ENCODE measurements at places on chromosomes 2 and 18. TPM values are rescaled to one million over a fixed set of nuclear protein-coding genes. Genes with fewer than 3 reads are reported as not detected.

GRCh38 chr2:168685600-168686451 is 116.6 kb upstream of the NOSTRIN start:
- no peak overlapping the region for H3K27ac ChIP-seq
- H3K4me3 ChIP-seq = no peak overlapping the region
- no peaks in the 10 kb centered on the region for H3K4me1 ChIP-seq

DNA sequence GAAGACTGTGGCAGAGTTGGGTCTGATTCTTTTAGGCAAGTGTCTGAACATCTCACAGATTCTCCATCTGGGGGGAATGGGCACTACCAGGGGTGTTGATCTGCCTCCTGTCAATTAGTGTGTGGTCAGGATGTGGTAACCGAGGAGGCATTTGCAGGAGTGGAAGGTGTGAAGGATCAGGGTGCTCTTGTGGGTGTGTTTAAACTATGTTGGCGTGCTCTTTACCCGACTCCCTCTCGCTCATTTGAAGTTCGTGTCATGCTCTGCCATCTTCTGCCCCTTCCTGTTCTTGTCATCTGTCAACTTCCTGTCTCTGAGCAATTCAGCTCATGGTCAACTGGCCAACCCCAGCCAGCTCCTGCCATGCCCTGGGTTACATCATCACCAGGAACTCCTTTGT is 107.9 kb downstream of the RTN4 start:
- H3K27ac ChIP-seq = no peak overlapping the region
- no peaks in the 10 kb centered on the region for H3K27me3 ChIP-seq
- no peaks in the 10 kb centered on the region for H3K4me1 ChIP-seq
- no peaks in the 10 kb centered on the region for H3K36me3 ChIP-seq

DNA sequence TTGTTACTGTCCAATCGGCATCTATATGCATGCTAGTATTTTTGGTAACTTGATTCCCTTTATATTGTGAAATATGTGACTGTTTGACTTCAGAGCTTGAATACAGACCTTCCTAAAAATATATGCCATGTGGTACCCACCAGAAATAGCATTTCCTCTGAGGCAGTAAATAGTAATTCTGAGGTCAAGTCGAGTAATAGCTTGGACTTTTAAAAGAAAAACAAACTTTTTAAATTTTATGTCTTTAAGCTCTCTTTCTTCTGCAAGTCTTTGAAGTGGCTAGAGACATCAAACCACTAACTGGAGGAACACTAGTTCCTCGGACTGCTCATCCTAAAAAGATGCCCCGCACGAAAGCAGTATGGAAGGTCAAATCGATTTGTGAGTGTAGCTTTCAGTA is 396.8 kb upstream of the SLC14A2 start:
- no peak overlapping the region for H3K4me3 ChIP-seq
- no peaks in the 10 kb centered on the region for H3K27me3 ChIP-seq
- no peak for DNase-seq
- no peaks in the 10 kb centered on the region for H3K4me1 ChIP-seq

DNA sequence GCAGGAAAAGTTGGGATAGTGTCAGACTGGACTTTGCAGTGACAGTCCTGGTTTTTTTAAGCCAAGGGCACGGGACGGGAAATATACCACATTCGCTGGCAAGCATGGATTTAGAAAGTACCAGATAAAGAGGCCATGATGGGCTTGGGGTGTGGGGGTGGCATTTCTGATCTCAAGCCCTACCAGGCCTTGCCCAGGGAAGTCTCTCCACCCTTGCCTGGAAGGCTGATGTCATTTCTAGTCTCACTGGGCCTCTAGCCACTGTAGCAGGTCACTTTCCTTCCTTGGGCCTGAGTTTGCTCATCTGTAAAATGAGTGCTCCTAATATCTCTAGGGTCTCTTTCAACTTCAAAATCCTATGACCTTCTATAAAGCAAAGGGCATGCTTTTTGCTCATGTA is 1.8 kb downstream of the ZBTB7C start:
- no peak for DNase-seq
- peaks cover 20% of the 10 kb centered on the region for H3K4me1 ChIP-seq
- no peak overlapping the region for H3K4me3 ChIP-seq
- H3K27me3 ChIP-seq = no peaks in the 10 kb centered on the region
- H3K27ac ChIP-seq = no peak overlapping the region
- H3K36me3 ChIP-seq = no peaks in the 10 kb centered on the region

- H3K4me1 ChIP-seq = peaks cover 39% of the 10 kb centered on the region
- H3K36me3 ChIP-seq = no peaks in the 10 kb centered on the region
- no peak overlapping the region for H3K27ac ChIP-seq
- H3K4me3 ChIP-seq = no peak overlapping the region
- no peak for DNase-seq
Measured at GRCh38 chr2:204692790-204693189, 147.5 kb downstream of the PARD3B start.

DNA sequence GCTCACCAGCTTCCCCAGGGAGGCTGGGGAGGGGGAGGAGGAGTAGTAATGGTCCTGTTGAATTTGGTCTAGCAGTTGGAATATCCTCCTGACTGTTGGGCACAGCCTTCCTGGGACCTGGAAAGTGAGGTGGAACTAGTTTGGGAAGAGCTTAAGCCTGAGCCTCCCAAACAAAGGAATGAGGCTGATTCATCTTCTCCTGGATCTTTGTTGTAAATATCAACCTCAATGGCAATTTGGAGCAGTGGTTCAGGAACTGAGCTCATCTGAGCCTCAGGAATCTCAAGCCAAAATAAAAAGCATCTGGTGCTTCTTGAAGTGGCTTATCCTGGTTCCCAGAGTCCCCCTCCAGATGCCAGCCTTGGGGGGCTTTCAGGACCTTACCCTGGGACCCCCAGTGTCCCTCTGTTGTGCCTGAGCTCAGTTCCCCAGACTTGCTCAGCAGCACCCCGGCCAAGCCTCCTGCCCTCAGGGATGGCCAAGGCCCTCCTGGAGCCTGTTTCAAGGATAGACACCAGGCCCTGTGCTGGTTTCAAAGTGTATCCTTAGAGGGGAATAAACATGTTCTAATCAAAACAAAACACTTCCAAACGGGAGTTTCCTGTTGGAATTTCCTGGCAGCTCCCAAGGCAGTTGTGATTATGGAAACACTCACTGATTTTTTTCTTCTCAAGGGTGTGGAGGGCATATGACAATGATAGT is 112.6 kb downstream of the DDX1 start:
- DNase-seq = no peak
- H3K27ac ChIP-seq = no peak overlapping the region
- no peaks in the 10 kb centered on the region for H3K36me3 ChIP-seq

GRCh38 chr2:218709908-218710307 is 727 bp upstream of the TTLL4 start:
- no peaks in the 10 kb centered on the region for H3K27me3 ChIP-seq
- DNase-seq = no peak
- peak overlapping the region; percentile 93 for H3K4me3 ChIP-seq
- H3K27ac ChIP-seq = no peak overlapping the region
- H3K4me1 ChIP-seq = peaks cover 10% of the 10 kb centered on the region
- no peaks in the 10 kb centered on the region for H3K36me3 ChIP-seq

GRCh38 chr18:79274823-79275222 is 120.9 kb upstream of the NFATC1 start:
- no peaks in the 10 kb centered on the region for H3K4me1 ChIP-seq
- DNase-seq = no peak
- H3K27ac ChIP-seq = no peak overlapping the region
- no peaks in the 10 kb centered on the region for H3K27me3 ChIP-seq

DNA sequence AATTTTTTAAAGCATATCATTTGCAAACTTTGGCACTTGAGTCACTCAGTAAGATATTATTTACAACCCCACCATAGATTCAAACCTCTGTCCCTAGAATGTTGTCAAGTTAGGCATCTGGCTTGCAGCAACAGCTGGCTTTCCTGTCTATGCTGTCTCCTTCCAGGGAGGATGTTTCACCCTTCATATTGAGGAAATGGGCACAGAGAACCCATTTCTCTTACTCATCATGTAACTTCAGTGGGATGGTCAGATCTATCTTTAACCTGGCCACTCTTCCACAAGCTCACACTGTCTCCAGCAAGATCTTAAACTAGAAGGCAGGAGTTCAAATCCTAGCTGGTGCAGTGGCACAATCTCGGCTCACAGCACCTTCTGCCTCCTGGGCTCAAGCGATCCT is 15.8 kb downstream of the LCT start:
- H3K27me3 ChIP-seq = no peaks in the 10 kb centered on the region
- H3K4me1 ChIP-seq = no peaks in the 10 kb centered on the region
- DNase-seq = no peak
- no peaks in the 10 kb centered on the region for H3K36me3 ChIP-seq
- no peak overlapping the region for H3K4me3 ChIP-seq

Gene C2orf15
- 2.4 TPM for polyA plus RNA-seq

DNA sequence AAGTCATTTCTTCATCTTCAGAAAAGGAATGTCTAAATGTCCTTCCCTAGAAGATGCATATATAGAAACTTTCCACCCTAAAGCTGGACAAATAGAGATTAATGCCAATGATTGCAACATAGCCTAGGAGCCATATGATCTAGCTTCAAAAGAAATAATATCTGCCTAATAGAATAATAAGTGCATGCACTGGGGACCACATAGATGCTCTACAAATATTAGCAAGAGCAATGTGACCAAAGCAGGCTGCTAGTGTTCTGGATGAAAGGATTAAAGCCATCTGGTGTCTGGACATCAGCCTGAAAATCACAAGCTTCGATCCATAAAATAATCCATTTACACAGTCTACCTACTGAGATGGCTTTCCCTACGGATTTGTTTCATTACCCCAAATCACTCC is 280.1 kb upstream of the KLHL14 start:
- DNase-seq = no peak
- H3K36me3 ChIP-seq = no peaks in the 10 kb centered on the region
- no peak overlapping the region for H3K4me3 ChIP-seq
- H3K27ac ChIP-seq = no peak overlapping the region
- no peaks in the 10 kb centered on the region for H3K27me3 ChIP-seq

Gene TTR
- polyA plus RNA-seq = not detected

DNA sequence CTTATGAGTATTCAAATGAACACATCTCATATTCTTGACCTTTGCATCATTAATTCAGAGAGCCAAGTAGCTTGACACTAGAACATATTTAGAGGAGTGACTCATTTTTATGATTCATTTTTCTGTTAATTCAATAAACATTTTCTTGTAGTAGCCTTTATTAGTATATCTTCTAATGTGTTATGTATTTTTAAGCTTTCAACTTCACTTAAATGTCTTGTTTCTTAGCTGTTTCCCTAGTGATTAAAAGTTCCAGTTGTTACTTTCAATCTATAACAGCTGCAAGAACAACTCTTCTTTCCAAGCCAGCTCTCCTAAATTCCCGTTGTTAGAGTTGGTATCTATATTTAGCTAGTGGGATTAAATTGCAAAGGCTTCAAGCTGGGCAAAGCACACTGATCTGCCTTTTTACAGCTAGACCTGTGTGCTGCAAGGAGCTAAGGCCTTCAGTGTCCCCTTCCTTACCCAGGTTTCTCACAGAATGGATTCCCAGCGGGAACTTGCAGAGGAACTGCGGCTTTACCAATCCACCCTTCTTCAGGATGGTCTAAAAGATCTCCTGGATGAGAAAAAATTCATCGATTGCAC is at the start of gene KLHL41:
Gene KLHL41 (plus strand): TSS at position 405 of the 588 bp plus-strand sequence. CDS start 77 bp downstream, at position 482.
- DNase-seq = no peak
- H3K27me3 ChIP-seq = no peaks in the 10 kb centered on the region
- H3K36me3 ChIP-seq = peaks cover 10% of the 10 kb centered on the region

DNA sequence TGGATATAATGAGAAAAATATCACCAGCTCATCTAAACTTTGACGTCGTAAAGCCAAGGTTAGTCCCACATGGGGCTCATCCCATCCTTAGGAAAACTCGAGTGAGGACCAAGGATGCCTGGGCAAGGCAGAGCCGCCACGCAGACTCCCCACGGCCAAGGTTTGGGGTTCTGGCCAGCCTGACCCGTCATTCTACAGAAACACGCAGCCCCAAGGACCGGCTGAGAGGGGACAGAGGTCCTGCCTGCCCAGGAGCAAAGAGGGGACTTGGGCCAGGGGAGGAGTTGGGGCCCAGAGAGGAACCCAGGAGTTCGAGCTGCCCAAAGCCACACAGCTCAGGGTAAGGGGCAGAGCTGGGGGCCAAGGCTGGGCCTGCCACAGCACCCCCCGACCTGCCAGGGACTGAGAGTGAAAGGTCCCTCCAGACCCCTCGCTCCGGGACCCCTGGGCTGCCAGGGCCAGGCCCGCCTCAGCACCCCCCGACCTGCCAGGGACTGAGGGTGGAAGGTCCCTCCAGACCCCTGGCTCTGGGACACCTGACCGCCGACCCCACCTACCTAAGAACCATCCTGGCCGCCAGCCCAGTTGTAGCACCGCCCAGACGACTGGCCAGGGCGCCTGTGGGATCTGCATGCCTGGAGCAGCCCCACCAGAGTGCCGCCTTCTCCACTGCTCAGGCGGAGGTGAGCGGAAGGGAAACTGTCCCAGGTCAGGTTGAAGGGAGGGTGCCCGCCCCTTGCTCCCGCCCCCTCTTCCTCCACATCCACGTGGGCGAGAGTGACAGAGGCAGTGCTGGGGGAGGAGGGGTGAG is at the start of gene PDCD1:
Gene PDCD1 (minus strand): TSS at position 689 of the 811 bp plus-strand sequence. CDS start 56 bp downstream, at position 633.
- H3K27ac ChIP-seq = peak within 1 kb of the TSS; percentile 71
- peak; percentile 68 for DNase-seq
- H3K4me3 ChIP-seq = no peak within 1 kb of the TSS
- H3K27me3 ChIP-seq = peaks cover 15% of the 10 kb centered on the region
- no peaks in the 10 kb centered on the region for H3K36me3 ChIP-seq
- H3K4me1 ChIP-seq = peaks cover 9% of the 10 kb centered on the region

DNA sequence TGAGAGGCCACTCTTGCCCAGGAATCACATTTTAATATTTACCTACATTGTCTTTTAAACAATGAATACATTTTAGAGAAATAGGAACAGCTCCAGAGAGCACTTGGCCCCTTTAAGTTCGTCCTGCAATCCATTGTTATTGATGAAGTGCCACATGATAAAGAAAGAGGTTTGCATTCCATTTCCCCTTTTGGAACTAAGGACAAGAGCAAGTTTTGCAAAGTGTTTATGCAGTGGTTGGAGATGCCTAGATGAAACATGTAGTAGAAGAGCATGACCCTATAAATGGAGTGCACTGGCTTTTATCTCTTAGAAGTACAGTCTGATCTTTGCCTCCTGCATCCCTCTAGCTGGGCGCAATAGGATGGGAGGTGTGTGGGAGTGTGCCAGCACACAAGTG is 118.7 kb upstream of the CNTNAP5 start:
- DNase-seq = no peak
- H3K27me3 ChIP-seq = no peaks in the 10 kb centered on the region
- no peak overlapping the region for H3K4me3 ChIP-seq

Gene FAM228A
- not detected for polyA plus RNA-seq
